Astrocyte (in vitro differentiated cells and primary cell): ENCODE measurements at places on chromosomes 1 and 21. TPM values are rescaled to one million over a fixed set of nuclear protein-coding genes. Genes with fewer than 3 reads are reported as not detected.

The CTH gene
- total RNA-seq, result 23.7 and 24.8 TPM in 2 replicates

The RHEX gene
- total RNA-seq, result not detected in 2 replicates

The DMRTA2 gene
- total RNA-seq, result not detected in 2 replicates

DNA sequence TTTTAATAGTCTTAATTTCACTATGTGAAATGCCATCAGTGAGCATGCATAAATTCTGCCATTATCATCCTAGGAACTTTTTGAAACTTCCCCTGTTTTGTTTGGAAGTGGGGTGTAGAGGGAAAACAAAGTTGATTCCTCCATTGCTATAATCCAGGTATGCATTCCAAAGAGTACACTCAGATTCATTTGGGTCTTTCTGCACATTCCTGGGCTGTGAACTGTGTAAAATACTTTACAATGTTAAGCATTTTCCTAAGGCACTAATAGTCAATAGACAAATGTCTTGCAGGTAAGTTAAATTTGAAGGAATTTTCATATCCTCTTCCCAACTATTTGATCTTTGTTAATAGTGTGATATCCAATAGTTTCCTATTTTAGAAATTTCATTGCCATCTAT is 36.2 kb downstream of the SGIP1 start:
- H3K4me1 ChIP-seq, result peaks cover 16% of the 10 kb centered on the region
- no peaks in the 10 kb centered on the region for H3K27me3 ChIP-seq
- no peak overlapping the region for H3K27ac ChIP-seq
- no peak overlapping the region for H3K4me3 ChIP-seq

DNA sequence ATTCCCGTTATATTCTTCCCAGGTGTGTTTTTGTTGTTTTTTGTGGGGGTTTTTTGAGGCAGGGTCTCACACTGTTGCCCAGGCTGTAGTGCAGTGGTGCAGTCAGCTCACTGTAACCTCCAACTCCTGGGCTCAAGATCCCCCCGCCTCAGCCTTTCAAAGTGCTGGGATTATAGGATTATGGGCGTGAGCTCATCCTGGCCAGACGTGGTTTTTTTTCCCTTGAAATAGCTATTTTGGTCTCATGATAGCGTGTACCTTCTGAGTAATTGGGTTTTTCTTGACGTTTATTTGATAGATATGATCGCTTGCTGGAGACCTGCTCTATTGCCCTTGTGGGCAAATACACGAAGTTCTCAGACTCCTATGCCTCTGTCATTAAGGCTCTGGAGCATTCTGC is 17.6 kb downstream of the CTPS1 start:
- no peaks in the 10 kb centered on the region for H3K4me1 ChIP-seq
- no peak overlapping the region for H3K27ac ChIP-seq
- DNase-seq, result no peak

DNA sequence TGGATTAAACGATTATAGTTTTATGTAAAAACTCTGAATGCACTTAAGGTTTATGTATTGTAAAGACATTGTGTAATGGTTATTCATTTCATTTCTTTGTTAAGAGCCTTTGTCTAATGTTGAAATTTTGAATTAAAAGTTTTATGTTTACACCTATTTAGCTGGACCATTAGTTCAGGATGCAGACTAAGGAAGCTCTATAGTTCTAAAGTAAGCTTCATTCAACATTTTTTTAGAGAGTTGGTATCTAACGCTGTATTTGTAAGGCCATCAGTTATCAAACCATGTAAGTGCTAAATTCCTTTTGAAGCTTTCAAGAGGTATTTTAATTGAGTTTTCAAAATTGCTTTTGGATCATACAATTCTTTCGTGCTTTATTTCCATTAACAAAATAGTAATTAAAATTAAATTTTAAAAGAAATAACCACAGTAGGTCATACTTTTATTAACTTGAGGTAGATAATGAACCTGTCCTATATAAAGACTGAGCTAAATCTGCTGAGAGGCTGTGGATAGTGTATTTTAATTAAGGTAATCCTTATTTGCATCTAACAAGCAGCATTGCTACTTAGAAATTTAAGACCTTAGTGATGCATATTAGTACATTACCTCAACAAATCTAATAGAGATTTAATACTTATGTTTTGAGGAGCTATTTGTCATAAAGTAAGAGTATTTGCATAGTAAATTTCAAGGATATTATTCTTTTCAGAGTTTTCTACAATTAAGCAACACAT is 47.9 kb downstream of the RWDD3 start:
- H3K4me3 ChIP-seq, result no peak overlapping the region
- H3K27me3 ChIP-seq, result no peaks in the 10 kb centered on the region
- DNase-seq, result no peak
- H3K36me3 ChIP-seq, result no peaks in the 10 kb centered on the region
- no peak overlapping the region for H3K27ac ChIP-seq
- H3K4me1 ChIP-seq, result no peaks in the 10 kb centered on the region

- H3K27ac ChIP-seq, result peak overlapping the region; percentile 33
- H3K4me1 ChIP-seq, result peaks cover 20% of the 10 kb centered on the region
- DNase-seq, result no peak
- no peak overlapping the region for H3K4me3 ChIP-seq
These were observed 16.7 kb upstream of the PSMD4 start for GRCh38 chr1:151237678-151238466.

DNA sequence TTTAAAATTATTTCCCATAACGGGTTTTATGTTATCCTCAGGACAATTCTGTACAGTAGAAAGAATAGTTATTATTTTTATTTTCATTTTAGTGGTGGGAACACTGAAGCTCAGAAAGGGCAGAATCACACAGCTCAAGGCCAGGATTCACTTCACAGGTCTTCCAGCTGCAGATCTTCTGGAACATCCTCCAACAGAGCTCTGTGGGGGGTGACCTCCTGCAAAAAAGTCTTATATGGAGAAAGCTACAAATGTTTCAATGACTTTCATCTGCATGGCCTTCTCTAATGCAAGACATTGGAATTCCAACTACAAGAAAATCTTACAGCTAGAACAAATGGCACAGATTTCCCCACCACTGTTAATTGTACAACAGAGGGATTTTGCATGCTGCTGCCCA is 64.2 kb downstream of the SEC16B start:
- H3K4me3 ChIP-seq, result no peak overlapping the region
- H3K36me3 ChIP-seq, result no peaks in the 10 kb centered on the region
- H3K27ac ChIP-seq, result no peak overlapping the region
- no peak for DNase-seq
- H3K27me3 ChIP-seq, result no peaks in the 10 kb centered on the region

DNA sequence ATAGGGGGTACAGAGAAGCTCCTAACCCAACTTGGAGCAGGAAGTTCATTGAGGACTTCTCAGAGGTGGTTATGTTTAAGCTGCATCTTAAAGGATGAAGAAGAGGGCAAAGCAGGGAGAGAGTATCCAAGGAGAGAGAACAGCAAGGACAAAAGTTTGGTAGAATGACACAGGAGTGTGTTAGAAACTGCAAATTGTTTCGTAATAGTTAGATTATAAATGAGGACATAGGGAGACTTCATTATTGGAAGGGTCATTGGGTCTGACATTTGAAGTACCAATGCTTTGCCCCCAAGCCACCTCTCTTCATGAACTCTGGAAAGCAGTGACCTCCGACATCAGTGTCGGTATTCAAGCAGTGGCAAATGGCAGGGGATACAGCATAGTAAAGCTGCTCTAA is 209.6 kb upstream of the JUN start:
- DNase-seq, result no peak
- no peak overlapping the region for H3K4me3 ChIP-seq
- H3K4me1 ChIP-seq, result no peaks in the 10 kb centered on the region
- no peaks in the 10 kb centered on the region for H3K27me3 ChIP-seq

DNA sequence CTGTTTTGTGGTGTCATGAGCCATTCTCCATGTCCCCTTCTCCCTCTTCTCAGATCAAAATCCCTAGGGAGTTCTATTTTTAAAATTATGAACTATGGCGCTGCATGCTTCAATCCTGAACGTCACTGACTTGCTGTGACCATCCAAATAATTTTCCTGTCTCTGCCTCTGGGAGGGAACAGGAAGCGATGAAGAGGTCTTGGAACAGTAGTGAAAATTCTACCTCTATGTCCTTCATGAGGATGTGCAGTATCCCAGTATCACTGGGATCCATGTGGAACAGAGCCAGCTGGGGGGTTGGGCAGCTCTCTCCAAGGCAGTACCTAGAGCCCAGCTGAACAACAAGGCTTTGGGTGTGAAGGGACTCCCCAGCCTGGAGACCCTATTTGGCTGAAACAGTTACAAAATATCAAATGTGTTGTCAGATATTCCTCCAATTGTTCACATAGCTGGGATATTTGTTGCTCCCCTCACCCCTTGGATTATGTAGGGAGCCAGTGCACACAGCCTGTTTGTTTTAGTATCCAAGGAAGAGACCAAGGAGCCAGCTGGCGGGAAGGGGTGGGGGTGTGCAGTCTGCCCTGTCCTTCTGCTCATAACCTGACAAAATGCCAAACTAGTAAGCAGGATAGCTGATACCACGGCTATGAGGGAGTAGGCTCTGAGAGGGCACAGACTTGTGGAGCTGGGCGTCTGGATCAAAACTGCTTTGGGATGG is 7.6 kb downstream of the DCLRE1B start:
- H3K4me1 ChIP-seq, result peaks cover 3% of the 10 kb centered on the region
- H3K27me3 ChIP-seq, result no peaks in the 10 kb centered on the region
- peak; percentile 64 for DNase-seq
- H3K36me3 ChIP-seq, result peaks cover 26% of the 10 kb centered on the region
- H3K27ac ChIP-seq, result no peak overlapping the region

GRCh38 chr1:205168291-205168690 is 43.2 kb downstream of the DSTYK start:
- no peak overlapping the region for H3K27ac ChIP-seq
- H3K27me3 ChIP-seq, result no peaks in the 10 kb centered on the region

GRCh38 chr1:80050523-80050922 is 1044.0 kb upstream of the ADGRL4 start:
- H3K27me3 ChIP-seq, result no peaks in the 10 kb centered on the region
- peaks cover 4% of the 10 kb centered on the region for H3K4me1 ChIP-seq
- no peaks in the 10 kb centered on the region for H3K36me3 ChIP-seq
- DNase-seq, result no peak

- H3K4me1 ChIP-seq, result no peaks in the 10 kb centered on the region
- DNase-seq, result no peak
- H3K4me3 ChIP-seq, result no peak overlapping the region
- no peak overlapping the region for H3K27ac ChIP-seq
- no peaks in the 10 kb centered on the region for H3K36me3 ChIP-seq
- no peaks in the 10 kb centered on the region for H3K27me3 ChIP-seq
These were observed 6.7 kb upstream of the TEX35 start for GRCh38 chr1:178506177-178506576.

DNA sequence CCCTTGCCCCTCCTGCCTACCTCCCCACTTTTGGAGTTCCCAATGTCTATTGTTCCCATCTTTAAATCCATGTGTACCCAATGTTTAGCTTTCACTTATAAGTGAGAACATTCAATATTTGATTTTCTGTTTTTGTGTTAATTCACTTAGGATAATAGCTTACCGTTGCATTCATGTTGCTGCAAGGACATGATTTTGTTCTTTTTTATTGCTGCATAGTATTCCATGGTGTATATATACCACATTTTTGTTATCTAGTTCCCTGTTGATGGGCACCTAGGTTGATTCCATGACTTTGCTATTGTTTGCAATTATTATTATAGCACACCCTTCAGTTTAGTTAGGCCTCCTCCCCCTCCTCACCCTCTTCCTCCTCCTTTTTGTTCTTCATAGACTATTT is 33.5 kb upstream of the ADAR start:
- H3K4me1 ChIP-seq, result no peaks in the 10 kb centered on the region
- no peaks in the 10 kb centered on the region for H3K36me3 ChIP-seq
- no peak for DNase-seq
- H3K4me3 ChIP-seq, result no peak overlapping the region
- no peaks in the 10 kb centered on the region for H3K27me3 ChIP-seq

DNA sequence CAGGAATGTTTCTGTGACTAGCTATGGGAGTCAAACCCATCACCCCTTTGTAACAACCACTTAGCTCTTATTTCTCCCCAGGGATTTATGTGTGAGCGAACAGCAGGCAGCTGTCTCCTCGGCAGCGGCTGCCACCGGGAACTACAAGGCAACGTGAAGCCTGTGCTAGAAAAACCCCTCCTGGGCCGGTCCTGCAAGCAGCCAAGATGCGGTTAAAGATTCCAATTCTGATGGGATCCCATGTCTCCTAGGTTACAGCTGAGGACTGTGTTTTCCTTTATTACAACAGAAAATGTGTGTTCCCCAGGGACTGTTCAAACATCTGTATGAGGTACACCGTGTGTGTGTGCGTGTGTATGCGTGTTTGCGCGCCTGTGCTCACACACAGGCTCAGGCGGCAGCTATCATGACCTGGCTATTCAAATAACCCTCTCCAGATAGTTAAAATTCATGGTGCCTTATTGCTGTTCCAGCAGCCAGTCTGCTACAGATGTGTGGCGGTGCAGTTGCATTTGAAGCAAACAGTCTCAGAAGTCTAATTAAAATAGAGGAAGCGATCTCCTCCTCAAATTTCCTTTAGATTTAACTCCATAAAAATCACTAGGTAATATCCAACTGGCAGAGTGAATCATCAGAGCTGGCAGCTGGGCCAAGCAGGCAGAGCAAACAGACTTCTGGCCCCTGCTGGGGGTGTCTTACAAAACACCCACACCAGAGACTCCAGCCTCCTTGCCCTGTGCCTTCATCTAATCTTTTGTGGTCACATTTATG is 68.0 kb downstream of the LMX1A start:
- no peaks in the 10 kb centered on the region for H3K4me1 ChIP-seq
- no peak overlapping the region for H3K27ac ChIP-seq
- no peaks in the 10 kb centered on the region for H3K27me3 ChIP-seq
- no peak overlapping the region for H3K4me3 ChIP-seq

DNA sequence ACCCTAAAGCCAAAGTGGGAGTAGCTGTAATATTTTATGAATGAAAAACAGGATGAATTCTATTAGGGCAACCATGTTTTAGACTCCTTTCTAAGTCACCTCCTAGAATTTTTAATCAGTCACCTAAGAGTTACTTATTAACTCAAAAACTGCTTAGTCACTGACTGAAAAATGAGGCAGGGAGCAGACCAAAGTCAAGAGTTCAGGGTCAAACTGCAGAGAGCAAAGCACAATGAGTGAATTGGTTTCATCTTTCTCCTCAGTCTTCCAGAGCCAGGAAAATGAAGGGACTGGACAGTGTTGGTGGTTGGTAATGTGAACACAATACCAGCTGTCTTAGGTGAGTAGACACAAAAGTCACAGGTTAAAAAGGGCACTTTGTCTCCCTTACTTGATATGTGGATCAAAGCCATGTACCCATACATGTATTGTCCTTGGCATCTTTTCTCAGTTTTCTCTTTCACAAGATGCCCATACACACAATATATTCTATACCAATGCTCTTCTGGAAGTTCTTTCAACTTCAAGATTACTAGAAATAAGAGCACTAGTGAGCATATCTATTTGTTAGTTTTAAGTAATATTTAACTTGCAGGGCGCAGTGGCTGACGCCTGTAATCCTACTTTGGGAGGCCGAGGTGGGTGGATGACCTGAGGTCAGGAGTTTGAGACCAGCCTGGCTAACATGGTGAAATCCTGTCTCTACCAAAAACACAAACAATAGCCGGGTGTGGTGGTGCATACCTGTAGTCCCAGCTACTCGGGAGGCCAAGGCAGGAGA is 42.2 kb downstream of the ATP1B1 start:
- H3K36me3 ChIP-seq, result no peaks in the 10 kb centered on the region
- H3K27me3 ChIP-seq, result no peaks in the 10 kb centered on the region
- H3K27ac ChIP-seq, result no peak overlapping the region

GRCh38 chr1:21670956-21671902 is 2.1 kb upstream of the RAP1GAP start:
- peaks cover 34% of the 10 kb centered on the region for H3K27me3 ChIP-seq
- H3K4me3 ChIP-seq, result no peak overlapping the region
- DNase-seq, result no peak
- no peaks in the 10 kb centered on the region for H3K36me3 ChIP-seq
